ENCODE measurements at places on chromosomes 3 and 15.

DNA sequence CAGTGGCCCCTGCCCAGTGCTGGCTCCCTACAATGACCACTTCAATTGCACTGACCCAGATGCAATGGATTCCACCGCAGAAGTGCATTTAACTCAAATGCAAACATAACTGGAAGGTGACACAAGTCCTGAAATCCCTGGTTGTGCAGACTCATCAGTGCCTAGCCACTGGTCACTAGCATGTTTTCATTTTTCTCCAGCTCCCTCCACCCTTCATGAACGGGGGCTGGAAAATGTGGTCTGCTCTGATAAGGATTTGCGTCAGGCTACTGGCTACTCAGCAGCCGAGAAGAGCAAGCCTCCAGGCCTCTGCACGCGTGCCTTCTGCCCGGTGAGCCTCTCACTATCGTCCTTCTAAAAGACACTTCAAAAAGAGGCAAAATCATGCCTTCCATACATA is 27.4 kb upstream of the FURIN start:
- no peak for DNase-seq

GRCh38 chr15:33146051-33146450 is 48.5 kb downstream of the FMN1 start:
- DNase-seq, result no peak

- no peak for DNase-seq
Measured at GRCh38 chr15:33296856-33297255, 13.9 kb upstream of the RYR3 start.

DNA sequence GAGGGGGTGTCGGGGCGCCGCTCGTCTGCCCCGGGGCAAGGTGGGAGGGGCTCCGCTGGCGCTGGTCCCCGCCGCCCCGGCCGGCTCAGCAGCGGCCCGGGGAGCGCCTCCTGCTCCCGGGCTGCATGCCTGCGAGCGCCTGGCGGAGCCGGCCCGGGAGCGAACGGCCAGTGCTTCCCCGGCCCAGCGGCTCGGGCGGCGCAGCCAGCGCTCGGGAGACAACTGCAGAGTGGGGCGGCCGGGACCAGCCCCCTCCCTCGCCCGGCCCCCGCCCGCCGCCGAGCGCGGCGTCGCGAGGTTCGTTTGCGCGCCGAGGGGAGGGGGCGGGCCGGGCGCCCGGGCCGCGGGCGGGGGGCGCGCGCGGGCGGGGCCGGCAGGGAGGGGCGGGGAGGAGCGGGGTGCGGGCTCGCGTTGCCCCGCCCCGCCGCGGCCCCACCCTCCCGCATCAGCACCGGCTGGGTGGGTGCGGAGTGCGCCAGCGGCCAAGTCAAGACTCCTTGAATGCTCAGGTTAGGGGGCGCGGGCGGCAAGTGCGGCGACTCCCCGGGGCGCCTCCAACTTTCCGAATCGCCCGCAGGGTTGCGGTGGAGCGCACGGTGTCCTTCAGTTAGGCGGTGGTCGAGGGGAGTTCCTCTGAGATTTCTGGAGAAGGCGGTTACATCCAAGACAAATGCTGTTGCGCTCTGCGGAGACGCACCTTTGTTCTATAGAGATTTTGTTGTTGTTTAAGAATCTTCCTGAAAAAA is at the start of gene RGMA:
RGMA (minus strand) TSS at position 231 of the 746 bp plus-strand sequence. CDS start 279 bp downstream, outside the sequence.
- no peak for DNase-seq

DNA sequence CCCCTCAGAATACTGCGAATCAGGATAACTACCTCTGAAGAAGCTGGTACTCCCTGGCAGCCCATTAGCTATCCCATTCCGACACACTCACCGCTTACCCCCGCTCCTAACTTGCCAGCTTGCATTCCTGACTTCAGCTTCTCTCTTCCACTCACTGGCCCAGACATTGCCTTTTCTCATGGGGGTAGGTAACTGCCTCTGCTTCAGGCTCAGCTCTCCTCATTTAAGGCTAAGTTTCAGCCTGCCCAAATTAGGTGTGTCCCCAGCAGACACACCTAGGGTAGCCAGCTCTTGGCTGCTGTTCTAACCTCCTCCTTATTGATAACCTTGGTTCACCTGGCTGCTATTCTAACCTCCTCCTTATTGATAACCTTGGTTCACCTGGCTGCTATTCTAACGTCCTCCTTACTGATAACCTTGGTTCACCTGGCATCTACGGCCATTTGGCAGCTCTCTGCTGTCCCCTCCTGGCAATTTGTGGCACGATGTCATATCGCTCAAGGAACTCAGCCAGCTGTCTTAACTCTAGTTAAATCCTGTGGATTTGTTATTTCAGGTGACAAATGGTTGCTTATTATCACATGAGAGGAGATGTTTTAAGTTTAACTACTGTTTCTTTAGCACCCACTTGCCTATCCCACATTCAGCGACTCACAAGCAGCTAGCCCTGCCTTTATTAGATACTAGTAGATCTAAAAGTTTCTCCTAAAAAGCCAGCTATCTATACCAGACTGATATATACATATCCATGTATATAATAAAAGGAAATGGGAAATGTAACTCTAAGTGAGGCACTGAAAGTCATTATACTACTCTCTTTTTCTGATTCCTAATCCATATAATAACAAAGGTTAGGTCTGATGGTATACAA is 106.5 kb upstream of the ACP3 start:
- DNase-seq, result no peak

DNA sequence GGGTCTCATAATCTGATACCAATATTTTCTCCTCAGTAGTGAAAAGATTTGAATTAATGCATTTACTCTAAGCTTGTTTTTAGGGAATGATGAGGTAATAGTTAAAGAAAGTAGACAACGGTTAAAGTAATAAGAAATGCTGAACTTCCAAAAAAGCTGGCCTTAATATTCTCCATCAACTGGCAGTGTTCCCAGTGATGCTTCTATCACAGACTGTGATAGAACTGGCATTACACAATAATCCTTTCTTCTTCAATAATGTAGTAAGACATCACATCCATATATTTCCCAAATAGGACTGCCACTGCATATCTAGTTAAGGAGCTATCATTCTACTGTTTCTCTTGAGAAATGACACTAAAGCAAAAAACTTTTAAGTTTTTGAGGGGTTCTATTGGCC is 188.7 kb downstream of the IL5RA start:
- DNase-seq, result no peak

GRCh38 chr3:117871934-117872333 is 1162.4 kb downstream of the TUSC7 start:
- no peak for DNase-seq

DNA sequence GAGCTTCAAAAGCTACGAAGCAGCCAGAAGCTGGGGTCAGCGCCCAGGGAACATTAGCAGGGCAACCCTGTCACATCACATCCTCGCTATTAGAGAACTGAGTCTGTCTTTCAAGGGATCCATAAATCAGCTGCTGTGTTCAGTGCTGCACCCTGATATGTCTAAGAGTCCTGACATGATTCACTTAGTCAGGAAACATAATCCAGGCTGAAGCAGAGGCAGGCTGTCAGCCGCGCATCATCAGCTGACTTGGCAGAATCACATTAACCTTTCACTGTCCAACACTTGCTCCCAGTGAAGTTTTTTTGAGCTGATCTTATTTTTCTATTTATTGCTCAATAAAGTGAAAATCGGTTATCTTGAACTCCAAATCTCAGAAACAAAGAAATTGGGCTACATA is 23.5 kb downstream of the MYH15 start:
- peak; percentile 33 for DNase-seq

GRCh38 chr3:17087509-17087908 is 202.8 kb downstream of the PLCL2 start:
- DNase-seq, result no peak

GRCh38 chr3:52128118-52128683 is 26.0 kb downstream of the POC1A start:
- no peak for DNase-seq

DNA sequence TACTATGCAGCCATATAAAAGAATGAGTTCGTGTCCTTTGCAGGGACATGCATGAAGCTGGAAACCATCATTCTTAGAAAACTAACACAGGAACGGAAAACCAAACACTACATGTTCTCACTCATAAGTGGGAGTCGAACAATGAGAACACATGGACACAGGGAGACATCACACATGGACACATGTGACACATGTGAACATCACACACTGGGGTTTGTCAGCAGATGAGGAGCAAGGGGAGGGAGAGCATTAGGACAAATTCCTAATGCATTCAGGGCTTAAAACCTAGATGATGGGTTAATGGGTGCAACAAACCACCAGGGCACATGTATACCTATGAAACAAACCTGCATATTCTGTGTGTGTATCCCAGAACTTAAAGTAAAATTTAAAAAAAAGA is 408.0 kb downstream of the EPHB1 start:
- DNase-seq, result no peak

DNA sequence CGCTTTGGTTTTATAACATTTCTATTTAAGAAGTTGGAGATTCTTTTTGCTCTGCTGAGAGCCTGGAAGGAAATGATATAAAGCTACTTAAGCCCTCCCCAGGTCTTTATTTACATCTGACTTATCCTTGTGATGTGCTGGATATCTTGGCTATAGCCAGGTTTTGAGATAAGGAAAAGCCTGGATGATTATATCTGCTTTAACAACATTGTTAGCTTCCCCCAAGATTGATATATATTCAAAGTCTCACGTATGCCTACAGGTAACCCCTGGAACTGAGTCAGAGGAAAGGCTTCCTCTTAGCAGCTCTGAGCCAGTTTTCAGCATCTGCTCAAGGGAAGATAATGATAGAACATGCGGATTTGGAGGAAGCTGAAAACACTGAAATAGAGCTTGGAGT is 61.5 kb upstream of the CRBN start:
- no peak for DNase-seq

DNA sequence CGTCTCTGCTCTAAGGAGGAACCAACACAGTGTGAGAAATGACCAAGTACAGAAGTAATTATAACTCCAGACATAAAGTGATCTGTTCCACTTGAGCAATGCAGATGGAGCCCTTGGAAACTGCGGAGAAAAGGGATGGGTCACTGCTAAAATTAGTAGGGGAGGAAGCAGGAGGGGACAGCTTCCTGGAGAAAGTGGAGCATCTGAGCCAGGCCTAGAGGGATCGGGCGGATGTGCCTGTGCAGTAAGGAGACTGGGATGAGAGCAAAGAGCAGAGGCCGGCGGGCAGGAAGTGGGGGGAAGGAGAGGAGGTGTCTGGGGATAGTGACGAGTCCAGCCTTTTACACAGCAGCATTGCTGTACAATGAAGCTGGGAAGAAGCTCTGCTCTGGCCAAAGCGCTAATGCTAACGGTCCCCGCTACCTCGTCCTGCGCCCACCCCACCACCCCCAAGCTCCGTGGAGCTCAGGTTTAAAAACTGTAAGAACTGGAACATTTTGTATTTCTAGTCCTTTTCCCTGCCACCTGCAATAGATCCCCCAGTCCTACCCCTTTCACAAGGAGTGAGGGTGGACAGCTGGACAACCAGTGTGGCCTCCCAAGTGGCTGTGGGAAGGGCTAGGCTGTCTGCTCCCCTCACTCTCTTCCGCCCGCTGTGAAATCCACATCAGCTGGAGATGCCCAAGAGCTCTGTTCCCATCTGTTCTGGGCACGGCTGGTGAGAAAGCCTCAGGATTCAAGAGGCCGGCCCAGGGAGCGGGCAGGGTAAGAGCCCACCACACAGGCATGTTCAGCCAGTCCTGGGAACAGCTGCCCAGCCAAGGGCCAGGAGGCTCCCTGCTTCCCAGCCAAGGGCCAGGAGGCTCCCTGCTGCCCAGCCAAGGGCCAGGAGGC is 53.0 kb upstream of the HES1 start:
- DNase-seq, result no peak

- no peak for DNase-seq
Measured at GRCh38 chr3:44516230-44516629, 38.8 kb upstream of the ZNF445 start.

DNA sequence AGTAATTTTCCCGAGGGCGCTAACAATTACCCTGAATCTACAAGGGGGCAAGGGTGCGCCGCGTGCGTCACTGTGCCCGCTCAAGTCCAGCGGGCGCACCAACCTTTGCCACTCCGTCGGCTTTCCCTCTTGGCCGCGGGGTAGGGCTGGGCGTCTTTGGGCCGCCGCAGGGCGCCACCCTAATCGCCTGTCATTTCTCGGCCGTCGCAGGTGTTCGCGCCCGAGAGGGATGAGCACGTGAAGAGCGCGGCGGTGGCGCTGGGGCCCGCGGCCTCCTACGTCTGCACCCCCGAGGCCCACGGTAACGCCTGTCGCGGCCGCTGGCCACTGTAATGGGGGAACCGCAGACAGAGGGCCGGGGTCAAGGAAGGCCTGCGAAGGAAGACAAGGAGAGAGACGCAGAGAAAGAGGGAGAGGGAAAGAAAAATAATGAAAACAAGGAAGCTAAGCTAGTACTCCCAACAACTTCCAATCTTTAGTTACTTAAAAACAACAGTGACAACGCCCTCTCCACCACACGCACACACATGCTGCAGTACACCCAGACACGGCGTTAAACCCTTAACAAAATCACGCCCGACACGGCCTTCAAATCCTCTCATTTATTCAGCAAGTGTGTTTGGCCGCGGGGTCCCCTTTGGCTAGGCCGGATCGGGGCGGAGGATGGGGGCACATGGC is 3.8 kb downstream of the SKOR1 start:
- no peak for DNase-seq

- DNase-seq, result no peak
Measured at GRCh38 chr15:37693926-37694325, 240.5 kb upstream of the TMCO5A start.

DNA sequence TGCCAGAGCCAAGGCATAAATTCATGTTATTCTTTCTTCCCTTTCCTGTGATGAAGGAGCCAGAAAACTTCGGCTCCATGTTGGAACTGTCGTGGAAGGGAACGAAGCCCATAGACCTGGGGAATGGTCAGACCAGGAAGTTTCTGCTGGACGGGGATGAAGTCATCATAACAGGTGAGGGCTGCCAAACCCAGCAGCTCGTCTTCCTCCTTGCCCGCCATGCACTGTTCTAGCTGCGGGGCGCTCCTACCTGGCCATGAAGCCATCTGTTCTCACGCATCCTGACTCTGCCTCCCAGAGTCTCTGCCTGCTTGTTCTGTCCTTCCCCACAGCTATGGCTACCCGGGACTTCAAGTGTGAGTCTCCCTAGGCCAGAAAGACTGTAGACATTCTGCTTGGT is 28.2 kb downstream of the FAH start:
- DNase-seq, result no peak

DNA sequence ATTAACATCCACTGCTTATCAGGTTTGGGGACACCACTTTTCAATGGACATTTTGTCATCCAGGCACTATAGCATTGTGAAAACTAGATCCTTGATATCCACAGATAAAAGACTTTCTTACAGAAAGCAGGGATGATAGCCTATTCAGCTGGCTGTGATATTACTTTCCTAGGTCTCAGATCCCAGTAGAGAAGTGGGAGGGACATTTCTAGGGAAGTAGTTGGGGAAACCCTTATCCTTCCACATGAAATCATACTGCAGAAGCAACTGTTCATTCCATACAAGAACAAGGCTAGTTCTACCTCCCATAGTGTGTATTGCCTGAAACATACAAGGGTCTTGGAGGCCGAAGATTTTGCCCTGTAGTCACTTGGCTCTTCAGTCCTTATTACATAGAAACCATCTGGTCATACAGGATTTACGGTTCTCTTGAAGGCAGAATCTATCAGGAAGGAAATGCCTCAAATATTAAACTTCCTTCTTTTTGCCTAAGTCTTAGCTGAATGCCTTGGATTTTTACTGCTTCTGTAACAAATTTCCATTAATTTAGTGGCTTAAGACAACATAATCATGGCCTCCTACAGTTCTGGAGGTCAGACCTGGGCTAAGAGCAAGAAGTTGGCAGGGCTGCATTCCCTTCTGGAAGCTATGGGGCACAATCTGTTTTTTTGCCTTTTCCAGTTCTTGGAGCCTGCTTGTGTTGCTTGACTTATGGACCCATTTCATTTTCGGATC is 119.4 kb downstream of the ECT2 start:
- no peak for DNase-seq
